ENCODE measurements at places on chromosomes 16 and 17. TPM values are rescaled to one million over a fixed set of nuclear protein-coding genes. Genes with fewer than 3 reads are reported as not detected.

The PHLPP2 gene
- polyA plus RNA-seq = 2.3 TPM

The ADAMTS18 gene
- polyA plus RNA-seq = 0.52 TPM

The C16orf92 gene
- polyA plus RNA-seq = not detected

The TANC2 gene
- 4.5 TPM for polyA plus RNA-seq

The PDPK1 gene
- 27.3 TPM for polyA plus RNA-seq

The TBC1D3D gene
- not detected for polyA plus RNA-seq

DNA sequence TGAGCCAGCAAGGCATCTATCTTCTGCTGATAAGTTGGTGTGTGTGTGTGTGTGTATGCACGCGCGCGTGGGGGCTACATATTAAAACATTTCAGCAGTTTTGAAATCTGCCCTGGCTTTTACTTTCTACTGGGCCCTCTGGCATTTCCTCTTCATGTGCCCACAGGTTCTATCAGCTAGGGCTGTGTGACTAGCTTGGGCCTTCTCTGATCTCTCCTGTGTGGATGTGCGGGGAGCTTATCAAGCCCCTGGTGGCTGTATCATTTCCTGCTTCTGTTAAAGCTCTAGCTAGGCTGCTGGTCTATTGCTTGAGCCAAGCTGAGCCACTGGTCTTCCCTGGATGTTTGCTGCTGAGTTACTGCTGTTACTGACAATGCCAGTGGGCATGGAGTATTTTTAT is 132.5 kb downstream of the AATF start:
- no peaks in the 10 kb centered on the region for H3K27me3 ChIP-seq
- no peaks in the 10 kb centered on the region for H3K36me3 ChIP-seq
- no peak for DNase-seq
- H3K27ac ChIP-seq = no peak overlapping the region
- H3K4me1 ChIP-seq = no peaks in the 10 kb centered on the region

- no peaks in the 10 kb centered on the region for H3K27me3 ChIP-seq
- no peak overlapping the region for H3K27ac ChIP-seq
- no peak overlapping the region for H3K4me3 ChIP-seq
- H3K36me3 ChIP-seq = no peaks in the 10 kb centered on the region
- no peaks in the 10 kb centered on the region for H3K4me1 ChIP-seq
Measured at GRCh38 chr16:48156790-48157209, 1.0 kb upstream of the ABCC12 start.

DNA sequence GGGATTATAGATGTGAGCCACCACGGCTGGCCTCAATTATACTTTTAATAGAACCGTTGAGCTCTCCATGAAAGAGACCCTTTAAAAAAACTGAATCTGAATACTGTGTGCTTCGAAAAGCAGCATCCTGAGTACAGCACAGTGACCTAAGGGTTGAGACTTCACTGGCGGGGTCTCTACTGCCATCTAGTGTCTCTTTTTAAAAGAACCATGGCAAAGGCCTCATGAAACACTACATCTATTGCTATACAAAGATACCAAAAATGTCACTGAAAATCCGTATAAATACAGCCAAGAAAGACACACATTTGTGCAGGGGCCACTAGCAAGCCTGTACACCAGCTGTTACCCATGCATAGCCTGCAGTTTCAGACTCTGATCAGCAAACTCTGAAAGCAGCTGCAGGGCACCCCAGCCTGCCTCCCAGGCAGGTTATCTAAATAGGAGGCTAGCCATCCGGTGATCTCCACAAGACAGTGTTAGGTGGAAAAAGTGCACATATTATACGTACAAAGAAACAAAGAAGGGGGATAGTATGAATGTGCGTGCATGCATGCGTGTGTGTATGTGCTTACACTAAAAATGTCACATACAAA is 35.3 kb downstream of the NPLOC4 start:
- H3K4me3 ChIP-seq = no peak overlapping the region
- no peaks in the 10 kb centered on the region for H3K36me3 ChIP-seq
- H3K27me3 ChIP-seq = no peaks in the 10 kb centered on the region
- H3K27ac ChIP-seq = no peak overlapping the region
- no peak for DNase-seq
- no peaks in the 10 kb centered on the region for H3K4me1 ChIP-seq

- H3K27me3 ChIP-seq = no peaks in the 10 kb centered on the region
- DNase-seq = no peak
- H3K4me3 ChIP-seq = no peak overlapping the region
- no peaks in the 10 kb centered on the region for H3K4me1 ChIP-seq
Measured at GRCh38 chr17:69269131-69269998, 40.7 kb upstream of the ABCA10 start.

DNA sequence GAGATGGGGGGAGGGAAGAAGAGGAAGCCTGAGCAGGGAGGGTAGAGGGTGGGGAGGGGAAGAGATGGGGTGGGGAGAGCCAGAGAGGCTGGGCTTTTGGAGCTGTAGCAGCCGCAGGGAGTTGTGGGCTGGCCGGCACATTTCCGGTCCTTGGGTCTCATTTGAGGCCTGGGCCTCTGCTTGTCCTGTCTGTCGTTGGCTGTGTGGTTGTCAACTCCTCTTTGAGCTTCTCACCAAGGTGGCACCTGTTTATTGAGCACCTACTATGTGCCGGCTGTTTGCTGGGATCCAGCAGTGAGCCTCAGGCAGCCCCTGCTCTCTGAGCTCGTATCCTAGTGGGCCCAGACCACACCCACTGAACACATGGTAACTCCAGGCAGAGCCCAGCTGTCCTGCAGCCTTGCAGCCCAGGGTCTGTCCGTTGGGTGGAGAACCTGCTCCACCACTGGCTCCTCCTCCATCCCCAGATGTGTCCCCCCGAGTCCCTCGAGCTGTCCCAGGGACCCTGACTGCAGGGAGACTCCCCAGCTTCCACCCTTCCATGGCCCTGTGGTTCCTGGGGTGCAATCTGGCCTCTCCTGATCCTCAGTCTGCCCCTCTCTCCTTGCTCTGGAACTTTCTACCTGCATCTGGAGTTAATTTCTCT is 164.9 kb downstream of the IRF8 start:
- H3K4me3 ChIP-seq = no peak overlapping the region
- H3K27me3 ChIP-seq = no peaks in the 10 kb centered on the region
- no peaks in the 10 kb centered on the region for H3K36me3 ChIP-seq
- H3K4me1 ChIP-seq = no peaks in the 10 kb centered on the region
- H3K27ac ChIP-seq = no peak overlapping the region

DNA sequence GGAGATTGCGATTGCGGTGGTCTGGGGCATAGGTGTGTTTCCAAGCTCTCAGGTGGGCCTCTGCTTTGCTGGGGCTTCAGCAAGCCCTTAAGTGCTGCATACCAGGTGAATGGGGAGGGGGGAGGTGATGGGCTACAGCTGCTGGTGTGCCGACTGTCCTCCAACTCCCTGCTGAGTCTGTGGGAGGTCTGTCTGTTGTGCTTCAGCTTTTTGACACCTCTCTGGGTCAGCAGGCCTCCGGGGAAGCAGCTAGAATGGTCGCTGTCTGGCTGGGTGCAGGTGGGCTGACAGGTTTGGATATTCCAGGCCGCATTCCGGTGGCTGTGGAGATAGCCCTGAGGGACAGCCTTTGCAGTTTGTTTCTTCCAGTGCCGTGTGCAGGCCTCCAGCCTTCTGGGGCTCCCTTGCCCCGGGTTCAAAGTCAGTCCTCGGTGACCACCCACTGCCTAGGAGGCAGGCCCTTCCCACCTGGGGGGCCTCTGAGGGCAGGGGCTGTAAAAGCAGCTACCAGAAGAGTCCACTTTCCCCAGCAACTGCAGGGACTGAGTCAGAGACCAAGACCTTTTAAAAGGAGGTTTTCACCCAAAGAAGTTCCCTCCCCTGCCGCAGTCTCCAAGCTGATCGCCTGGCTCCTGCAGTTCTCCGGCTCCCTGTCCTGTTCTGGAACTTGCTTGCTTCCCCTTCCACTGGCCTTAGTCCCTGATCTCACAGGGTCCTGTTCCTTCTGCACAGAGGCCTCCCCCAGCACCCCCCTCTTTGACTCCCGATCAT is 2.0 kb upstream of the TTYH2 start:
- H3K36me3 ChIP-seq = peaks cover 24% of the 10 kb centered on the region
- H3K4me3 ChIP-seq = no peak overlapping the region
- no peaks in the 10 kb centered on the region for H3K27me3 ChIP-seq
